KG1 (cell line): ENCODE measurements at places on chromosomes 1 and 21.

DNA sequence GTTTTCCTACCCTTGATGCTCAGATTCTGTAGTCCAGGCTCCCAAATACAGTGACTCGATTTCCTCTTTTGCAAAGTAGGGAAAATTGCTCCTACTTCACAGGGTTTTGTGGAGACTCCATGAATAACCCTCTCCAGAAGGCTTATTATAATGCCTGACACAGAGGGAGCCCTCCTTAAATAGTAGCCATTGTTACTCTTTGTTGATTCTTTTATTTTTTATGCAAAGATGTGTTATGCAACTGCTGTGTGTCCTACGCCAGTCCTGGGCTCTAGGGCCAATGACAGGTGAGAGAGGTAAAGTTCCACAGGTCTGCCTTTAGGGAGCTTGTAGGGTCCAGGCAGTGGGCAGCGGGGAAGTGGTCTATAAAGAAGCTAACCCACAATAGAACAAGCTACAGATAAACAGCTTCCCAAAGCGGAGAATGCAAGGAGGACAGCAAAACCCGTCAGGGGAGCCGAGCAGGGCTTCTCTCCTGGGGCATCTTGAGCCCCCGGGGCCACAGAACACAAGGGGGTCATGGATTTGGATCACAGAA is 1.5 kb downstream of the AADACL3 start:
- no peak for DNase-seq

GRCh38 chr21:28592205-28592865 is 400.3 kb downstream of the LTN1 start:
- DNase-seq = no peak

DNA sequence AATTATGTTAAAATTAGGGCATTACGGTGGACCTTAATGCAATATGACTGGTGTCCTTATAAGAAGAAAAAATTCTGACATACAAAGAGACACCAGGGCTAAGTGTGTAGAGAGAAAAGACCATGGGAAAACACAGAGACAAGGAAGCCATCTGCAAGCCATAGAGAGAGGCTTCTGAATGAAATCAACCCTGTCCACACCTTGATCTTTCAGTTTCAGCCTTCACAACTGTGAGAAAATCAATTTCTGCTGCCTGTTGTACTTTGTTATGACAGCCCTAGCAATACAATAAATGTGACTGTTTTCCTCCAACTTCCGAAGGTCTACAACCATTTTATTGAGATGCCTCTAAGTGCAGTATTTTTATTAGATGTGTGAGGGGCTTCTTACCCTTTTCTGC is 1407.2 kb downstream of the MRPL39 start:
- DNase-seq = no peak

DNA sequence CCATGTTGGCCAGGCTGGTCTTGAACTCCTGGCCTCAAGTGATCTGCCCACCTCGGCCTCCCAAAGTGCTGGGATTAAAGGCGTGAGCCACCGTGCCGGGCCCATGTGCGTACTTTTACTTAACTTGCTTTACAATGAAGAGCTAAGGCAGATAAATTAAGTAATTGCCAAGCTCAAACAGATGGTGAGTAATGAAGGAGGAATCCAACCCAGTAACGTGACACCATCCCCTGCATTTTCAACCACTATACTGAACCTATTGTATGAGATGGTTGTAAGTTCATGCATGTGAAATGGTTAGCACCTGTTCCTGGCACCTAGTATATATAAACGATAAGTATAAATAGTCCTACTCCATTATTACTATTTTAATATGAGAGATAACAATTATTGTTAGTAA is 588.0 kb upstream of the BEND5 start:
- DNase-seq = no peak

DNA sequence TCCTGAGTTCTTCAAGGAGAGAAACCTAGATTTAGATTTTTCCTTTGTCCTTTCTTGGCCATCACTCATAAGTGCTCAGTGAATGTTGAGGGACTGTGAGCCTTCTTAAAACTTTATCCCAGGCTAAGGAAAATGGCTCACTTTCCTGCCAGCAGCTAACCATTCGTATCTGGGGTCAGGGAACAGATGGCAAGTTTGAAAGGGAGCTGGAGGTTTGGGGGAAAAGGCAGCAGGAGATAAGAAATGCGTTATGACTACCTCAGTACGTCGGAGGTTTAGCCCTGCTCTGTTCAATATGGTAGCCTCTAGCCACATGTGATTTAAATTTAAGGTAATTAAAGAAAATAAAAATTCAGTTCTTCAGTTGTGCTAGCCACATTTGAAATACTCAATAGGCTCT is 13.3 kb downstream of the RRP15 start:
- DNase-seq = no peak

DNA sequence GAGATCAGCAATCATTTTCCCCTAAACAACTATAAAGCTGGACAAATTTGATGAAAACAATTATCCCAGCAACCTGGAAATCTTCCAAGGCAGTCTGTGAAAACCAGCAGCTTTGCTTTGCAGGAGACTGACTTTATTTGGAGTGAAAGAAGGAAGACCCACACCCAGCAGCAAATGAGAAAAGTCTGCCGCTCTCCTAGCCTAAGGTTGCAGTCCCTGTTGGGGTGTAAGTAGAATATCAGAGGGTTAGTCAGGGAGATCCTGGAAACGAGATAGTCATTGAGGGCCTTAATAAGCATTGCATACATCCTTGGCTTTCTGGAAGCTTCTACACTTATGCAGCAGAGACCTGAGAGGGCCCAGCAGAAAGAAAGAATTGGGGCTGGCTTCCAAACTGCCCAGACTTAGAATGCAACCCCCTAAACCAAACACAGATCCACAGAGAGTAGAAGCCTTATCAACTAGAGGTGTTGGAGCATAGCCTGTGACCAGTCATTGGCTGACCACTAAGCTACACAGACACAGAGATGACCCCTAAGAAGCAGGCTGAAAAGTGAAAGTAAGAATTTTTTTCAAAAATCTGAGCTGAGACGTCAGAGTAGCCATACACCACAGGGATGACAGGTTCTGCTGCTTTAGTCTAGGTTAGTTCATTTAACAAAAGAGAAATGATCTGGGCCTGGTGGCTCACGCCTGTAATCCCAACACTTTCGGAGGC is 98.3 kb downstream of the LYPLAL1 start:
- no peak for DNase-seq

DNA sequence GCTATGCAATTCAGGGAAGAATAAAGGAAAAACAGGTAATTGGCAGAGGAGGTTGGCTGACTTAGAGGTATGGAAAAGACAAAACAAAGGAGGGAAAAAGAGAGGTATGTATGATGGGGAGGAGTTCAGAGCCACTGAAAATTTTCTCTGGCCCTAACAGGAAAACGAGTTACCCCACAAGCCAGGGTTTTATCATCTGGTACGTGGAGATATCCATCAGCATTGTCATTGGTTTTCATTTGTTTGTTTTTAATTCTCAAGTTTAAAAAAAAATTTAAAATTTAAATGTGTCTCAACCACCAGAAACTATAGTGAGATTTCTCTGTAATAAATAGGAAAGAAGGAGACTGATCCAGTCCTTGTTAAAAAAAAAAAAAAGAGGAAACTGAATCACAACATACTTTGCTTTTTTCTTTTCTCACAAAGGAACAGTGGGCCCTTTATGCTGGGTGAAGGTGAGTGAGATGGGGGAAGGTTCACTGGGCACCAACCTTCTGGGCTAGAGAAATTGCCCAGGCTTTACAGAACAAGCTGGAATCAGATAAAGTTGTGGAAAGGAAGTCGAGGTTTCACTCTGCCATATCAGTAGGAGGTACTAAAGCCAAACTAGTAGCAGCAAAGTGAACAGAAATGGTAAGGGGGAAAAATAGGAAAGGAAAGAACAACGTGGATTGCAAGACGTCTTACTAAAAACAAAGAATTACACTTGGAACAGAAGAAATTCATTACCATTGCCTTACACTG is 2.7 kb downstream of the IFNAR2 start:
- DNase-seq = no peak
